ENCODE measurements at places on chromosomes 16 and 17.

GRCh38 chr17:40362696-40363110 lies 1.8 kb downstream of the GJD3 start:
- DNase-seq, result no peak

GRCh38 chr16:10083301-10083700 lies 98.9 kb downstream of the GRIN2A start:
- no peak for DNase-seq

GRCh38 chr17:56635641-56636040 lies 42.1 kb downstream of the NOG start:
- no peak for DNase-seq

DNA sequence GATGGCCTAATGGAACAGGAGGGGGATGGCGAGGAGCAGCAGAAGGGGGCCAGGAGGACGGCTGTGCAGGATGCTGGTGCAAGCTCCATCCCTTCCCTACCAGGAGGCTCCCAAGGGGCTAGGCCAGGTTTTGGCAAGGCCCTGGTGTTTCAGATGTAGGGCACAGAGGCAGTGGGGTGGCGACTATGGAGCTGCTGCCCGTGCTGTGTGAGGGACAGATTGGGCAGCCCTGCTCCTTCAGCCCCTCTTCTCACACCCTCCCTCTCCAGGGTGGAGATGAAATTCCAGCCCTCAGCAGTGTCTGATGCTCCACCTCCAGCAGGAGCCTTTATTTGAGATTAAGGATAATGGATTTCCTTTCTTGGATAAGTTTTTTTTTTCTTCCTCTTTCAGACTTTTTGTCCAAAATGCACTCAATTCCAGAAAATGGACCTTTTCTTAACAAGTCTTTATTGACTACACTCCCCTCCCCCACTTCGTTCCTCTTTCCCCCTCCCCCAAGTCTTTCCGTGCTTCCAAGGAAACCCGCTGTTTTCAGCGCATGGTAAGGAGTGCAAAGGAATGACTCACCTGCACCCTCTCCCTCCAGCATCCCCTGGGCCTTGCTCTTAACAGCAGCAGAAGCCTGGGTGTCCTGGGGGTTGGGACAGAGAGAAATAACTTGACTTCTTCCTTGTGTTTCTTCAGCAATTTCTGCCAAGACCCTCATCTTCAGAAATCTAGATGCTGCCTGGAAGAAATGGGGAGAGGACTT lies 95.2 kb downstream of the CCDC182 start:
- DNase-seq, result no peak

DNA sequence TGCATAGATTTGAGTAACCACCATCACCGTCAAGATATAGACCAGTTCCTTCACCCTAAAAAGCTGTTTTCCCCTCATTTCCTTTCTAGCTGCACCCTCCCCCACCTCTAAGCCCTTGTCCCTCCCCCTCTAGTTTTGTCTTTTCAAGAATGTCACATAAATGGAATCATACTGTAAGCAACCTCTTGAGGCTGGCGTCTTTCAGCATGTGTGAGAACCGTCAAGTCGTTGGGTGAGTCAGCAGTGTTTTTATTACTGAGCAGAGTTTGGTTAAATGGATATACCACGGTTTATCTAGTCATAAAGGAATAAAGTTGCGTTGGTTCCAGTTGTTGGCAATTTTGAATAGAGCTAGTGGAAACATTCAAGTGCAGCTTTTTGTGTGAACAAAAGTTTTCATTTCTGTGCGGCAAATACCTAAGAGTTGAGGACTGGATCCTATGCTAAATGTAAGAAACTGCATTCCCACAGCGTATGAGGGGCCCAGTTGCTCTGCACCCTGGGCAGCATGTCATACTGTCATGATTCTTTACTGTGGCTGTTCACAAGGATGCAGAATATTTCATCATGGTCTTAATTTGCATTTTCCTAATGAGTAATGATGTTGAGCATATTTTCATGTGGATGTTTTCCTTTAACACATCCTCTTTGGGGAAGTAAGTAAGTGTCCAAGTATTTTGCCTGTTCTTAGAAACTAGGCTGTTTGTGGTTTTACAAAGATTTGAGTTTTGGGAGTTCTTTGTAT lies 264.3 kb downstream of the CPPED1 start:
- DNase-seq, result peak; percentile 61

DNA sequence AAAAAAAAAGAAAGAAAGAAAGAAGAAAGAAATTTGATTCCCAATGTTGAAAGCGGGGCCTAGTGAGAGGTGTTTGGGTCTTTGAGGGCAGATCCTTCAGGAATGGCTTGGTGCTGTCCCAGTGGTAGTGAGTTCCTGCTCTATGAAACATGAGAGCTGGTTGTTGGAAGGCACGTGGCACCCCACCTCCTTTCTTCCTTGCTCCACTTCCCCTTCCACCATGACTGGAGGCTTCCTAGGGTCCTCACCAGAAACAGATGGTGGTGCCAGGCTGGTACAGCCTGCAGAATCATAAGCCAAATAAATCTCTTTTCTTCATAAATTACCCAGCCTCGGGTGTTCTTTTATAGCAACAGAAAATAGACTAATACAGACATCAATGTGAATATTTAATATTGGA lies 147.3 kb upstream of the KCNJ18 start:
- DNase-seq, result no peak

DNA sequence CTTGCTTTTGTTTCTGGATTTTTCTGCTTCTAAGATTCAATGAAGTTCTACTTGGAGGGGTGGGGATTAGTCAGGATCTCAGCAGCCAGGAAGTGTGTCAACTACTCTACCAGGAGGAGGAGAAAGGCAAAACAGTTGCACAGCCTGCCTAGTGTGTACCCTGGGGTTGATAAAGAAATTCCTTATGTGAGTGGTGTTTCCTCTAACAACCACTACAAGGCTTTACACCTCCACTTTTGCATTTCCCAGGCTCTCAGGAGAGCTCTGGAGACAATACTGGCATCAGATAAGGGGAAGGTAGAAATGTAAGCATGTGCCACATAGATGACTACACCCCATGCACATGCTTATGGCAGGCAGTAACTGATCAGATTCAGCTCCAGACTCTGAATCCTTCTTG lies 174.6 kb downstream of the TOX3 start:
- no peak for DNase-seq

- no peak for DNase-seq
Measured at GRCh38 chr17:71798701-71799100, 322.1 kb upstream of the SOX9 start.

- no peak for DNase-seq
Measured at GRCh38 chr16:50598256-50598894, 50.2 kb downstream of the NKD1 start.

GRCh38 chr17:49076573-49077384 lies 55.8 kb upstream of the B4GALNT2 start:
- DNase-seq, result peak; percentile 55

GRCh38 chr16:71467810-71468209 lies 5.8 kb upstream of the ZNF23 start:
- no peak for DNase-seq

- no peak for DNase-seq
Measured at GRCh38 chr17:15957206-15957605, 12.3 kb downstream of the ADORA2B start.

GRCh38 chr16:57672416-57672815 lies 4.3 kb downstream of the ADGRG3 start:
- DNase-seq, result no peak

- DNase-seq, result peak; percentile 71
Measured at GRCh38 chr16:27242868-27243590, 25.5 kb downstream of the NSMCE1 start.

DNA sequence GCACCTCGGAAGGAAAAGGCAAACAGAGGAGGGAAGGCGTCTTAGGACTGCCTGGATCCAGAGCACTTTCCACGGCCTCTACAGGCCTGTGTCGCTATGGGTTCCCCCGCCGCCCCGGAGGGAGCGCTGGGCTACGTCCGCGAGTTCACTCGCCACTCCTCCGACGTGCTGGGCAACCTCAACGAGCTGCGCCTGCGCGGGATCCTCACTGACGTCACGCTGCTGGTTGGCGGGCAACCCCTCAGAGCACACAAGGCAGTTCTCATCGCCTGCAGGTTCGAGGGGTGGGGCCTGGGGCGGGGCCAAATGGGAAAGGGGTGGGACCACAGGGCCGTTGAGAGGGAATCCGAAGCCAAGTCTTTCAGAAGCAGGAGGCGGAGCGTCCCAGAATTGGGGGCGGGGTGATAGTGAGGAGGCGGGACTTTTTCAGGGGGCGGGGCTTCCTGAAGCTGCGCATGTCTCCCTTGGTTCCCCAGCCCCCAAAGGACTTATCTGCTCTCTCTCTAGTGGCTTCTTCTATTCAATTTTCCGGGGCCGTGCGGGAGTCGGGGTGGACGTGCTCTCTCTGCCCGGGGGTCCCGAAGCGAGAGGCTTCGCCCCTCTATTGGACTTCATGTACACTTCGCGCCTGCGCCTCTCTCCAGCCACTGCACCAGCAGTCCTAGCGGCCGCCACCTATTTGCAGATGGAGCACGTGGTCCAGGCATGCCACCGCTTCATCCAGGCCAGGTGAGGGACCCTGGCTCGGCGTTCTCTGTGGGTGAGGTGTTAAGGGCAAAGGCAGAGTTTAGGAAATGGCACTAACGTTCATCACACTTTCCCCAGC lies 939 bp downstream of the BCL6B start:
- no peak for DNase-seq

DNA sequence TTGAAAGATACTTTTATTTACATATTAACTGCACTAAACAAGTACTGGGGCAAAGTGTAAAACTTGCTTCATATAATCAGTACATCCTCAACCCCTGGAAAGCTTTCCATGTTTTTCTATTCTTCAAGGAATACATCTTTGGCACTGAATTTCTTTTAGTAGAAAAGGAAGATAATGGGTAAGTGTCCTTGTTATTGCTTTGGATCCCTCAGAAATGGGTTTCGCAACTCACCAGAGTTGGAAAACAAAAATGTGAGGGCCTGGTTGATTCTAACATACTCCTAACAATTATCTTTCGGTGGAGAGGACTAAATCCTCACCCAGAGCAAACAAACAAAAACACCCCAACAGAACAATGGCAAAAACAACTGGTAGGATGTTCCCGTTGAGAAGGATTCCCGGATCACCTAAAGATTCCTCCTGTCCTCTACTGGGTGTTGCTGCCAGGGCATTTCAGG lies 120.4 kb downstream of the PARN start:
- no peak for DNase-seq

- no peak for DNase-seq
Measured at GRCh38 chr16:56691885-56692284, 9.6 kb downstream of the MT1X start.

- no peak for DNase-seq
Measured at GRCh38 chr17:63927464-63928171, 4.5 kb downstream of the CD79B start.

- no peak for DNase-seq
Measured at GRCh38 chr16:56855201-56855600, 9.8 kb upstream of the SLC12A3 start.

GRCh38 chr17:48021934-48022333 lies 15.7 kb downstream of the COPZ2 start:
- DNase-seq, result no peak
